Epithelial cell of proximal tubule (primary cell): ENCODE measurements at places on chromosomes 6 and 20.

DNA sequence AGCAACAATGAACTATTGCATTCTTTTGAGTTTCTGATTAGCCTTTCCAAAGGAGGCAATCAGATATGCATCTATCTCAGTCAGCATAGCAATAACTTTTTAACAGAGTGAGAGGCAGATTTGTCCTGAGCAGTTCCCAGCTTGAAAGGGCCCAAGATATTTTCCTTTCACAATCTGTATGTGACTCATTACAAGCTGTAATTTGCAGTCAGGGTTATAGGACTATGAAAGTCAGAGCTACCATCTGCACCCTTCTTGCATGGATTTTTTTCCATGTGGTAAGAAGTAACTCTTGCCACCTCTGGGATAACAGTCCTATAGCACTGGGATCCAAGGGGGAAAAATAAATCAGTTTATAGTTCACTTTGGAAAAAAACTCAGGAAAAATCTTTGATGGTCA lies 318.2 kb upstream of the RGS17 start:
- no peak for DNase-seq

DNA sequence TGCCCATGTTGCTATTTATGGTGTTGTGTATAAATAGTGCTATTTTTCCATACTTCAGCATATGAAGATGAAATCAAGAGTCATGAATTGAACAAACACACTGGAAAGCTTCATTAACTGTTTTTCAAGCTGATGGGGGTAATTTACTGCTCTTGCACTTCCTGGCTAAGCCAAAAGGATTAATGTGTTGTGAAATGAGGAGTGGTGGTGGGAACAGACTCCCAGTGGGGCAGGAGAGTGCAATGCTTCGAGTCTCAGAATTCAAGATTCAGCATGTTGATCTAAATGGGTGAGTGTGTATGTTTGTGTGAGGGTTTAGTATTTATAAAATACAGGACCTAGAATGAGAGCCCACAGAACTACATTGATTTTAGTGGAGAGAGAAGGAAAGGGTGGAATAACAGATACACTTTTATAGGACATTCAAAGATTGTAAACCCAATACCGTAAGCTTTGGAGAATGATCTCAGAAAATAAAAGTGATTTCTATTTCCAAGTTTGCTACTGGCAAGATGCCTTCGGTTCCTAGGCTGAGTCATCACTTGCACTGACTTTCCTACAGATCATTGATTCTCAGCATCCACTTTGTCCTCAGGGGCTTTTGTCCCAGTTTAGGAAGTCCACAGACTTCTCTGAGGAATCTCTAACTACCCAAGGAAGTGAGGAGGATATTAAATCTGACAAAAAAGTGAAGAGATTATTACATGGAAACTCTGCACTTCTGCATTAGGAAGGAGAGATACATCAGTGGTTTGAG lies 303.6 kb downstream of the TRDN start:
- DNase-seq: peak; percentile 2

- no peak for DNase-seq
Measured at GRCh38 chr6:109496036-109496772, 13.2 kb upstream of the ZBTB24 start.

- DNase-seq: no peak
Measured at GRCh38 chr6:5215799-5216198, 45.0 kb downstream of the LYRM4 start.

- no peak for DNase-seq
Measured at GRCh38 chr6:45710304-45710821, 305.3 kb downstream of the CLIC5 start.

GRCh38 chr6:2853769-2854395 lies 12.2 kb upstream of the SERPINB1 start:
- no peak for DNase-seq

DNA sequence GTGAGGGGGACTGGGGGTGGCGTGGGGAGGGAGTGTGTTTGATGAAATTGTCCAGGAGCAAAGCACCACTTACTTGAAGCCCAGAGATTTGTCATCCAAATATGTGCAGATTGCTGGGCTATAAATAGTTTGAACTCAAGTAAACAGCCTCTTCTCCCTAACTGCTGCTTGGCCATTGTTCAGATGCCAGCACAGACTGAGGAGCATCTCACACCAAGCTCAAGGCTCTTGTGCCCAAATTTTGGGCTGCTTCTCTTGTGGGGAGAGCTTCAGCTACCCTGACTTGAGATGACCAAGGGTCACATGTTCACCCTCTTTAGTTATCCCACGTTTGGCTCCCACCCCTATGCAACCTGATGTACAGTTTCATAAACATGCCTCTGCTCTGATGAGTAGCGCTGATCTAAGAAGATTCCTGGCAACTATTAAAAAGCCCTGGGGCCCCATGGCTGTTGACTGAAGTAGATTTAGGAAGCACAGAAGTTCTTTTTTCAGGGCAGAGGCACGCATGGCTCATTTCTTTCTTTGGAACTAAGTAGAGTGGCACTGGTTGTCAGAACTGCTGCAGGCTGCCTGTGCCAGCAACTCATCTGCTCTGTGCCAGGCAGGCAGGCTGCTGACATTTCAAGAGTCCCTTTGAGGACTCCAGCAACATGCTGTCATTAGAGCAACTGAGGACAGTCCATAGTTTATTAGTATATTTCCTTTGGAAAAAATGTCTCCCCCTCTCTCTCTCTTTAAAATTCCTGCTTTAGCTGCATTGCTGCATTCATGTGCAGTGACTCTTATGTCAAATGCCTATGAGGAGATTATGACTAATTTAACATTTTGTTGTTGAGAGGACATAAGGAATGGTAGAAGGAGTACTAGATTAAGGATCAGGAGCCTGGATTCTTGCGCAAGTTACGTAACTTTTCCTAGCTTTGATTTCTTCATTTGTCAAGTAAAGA lies 9.6 kb upstream of the PKIG start:
- peak; percentile 69 for DNase-seq

DNA sequence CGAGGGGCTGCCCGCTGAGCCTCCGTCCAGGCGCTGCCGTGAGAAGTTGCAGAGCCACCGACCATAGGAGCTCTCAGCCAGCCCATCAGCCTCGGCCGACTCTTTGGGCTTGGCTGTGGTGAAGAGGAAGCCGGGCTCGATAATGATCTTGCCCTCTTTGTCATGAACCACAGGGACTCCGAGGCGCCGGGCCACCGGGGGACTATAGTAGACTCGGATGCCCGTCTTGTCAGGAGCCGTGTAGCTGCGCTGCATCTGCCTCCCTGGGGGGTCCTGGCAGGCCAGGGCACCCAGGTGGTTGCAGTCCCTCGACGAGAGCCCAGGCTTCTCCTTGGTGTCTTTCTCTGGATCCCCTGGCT lies 20.5 kb upstream of the DSN1 start:
- DNase-seq: no peak

GRCh38 chr6:118569498-118569897 lies 21.4 kb downstream of the PLN start:
- no peak for DNase-seq

- DNase-seq: no peak
Measured at GRCh38 chr20:23684261-23684660, 4.6 kb downstream of the CST4 start.

GRCh38 chr20:20731000-20731944 lies 18.8 kb upstream of the RALGAPA2 start:
- DNase-seq: no peak

DNA sequence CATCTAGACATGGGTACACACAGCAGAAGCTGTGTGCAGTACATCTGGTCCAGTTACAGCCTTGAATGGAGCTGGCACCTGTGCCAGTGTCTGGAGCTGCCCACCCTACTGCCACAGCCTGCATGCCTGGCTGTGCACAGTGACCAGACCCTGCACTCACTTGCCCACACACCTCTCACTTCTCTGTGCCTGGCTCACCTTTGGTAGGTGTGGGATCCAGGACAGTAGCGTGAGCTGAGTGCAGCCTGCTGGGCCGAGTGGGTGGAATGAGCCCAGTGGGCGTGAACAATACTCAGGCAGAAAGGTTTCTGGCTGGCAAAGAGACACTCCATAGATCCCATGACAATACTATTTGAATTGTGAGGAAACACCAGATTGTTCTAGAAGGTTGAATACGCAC lies 839.5 kb upstream of the FLRT3 start:
- no peak for DNase-seq

- DNase-seq: no peak
Measured at GRCh38 chr6:88072462-88072861, 24.8 kb downstream of the SPACA1 start.

DNA sequence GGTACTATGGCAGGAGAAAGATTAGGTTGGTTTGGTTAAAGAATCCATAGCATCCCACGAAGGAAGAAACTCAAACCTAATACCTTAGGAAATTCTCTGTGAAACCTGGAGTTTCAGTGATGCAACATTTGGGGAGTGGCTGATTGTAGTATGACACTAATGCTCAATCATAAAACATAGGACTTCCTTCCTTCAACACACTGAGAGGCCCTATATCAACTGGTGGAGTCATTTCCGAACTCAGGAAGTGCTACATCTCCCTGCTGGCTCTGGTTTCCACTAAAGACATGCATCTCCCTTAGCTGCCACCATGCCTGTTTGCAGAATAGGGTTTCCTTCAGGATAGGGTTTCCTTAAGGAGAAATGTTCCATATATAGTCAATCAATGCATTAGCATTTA lies 5.2 kb upstream of the MANEA start:
- no peak for DNase-seq

- peak; percentile 47 for DNase-seq
Measured at GRCh38 chr6:124963416-124963785, 1.2 kb downstream of the RNF217 start.

DNA sequence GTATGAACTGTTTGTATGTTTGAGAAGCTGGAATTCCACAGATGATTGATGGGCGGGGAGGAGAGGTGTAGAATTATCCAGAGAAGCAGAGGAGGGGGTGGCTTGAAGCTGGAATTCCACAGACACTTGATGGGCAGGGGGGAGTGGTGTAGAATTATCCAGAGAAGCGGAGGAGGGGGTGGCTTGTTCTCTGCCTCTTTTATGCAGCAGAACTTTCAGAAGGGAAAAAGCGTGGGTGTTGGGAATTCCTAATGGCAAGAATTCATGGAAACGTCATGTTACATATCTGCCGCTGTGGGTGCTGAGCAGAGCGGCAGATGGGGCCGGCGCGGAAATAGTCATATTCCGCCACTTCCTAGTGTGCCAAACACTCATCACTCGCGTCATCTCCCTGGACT lies 167.9 kb upstream of the KCNG1 start:
- DNase-seq: no peak

GRCh38 chr6:40336940-40337760 lies 250.0 kb downstream of the LRFN2 start:
- no peak for DNase-seq

- peak; percentile 38 for DNase-seq
Measured at GRCh38 chr6:119350202-119350951, 816 bp upstream of the MAN1A1 start.

- DNase-seq: no peak
Measured at GRCh38 chr6:91428296-91428695, 841.4 kb upstream of the MAP3K7 start.

DNA sequence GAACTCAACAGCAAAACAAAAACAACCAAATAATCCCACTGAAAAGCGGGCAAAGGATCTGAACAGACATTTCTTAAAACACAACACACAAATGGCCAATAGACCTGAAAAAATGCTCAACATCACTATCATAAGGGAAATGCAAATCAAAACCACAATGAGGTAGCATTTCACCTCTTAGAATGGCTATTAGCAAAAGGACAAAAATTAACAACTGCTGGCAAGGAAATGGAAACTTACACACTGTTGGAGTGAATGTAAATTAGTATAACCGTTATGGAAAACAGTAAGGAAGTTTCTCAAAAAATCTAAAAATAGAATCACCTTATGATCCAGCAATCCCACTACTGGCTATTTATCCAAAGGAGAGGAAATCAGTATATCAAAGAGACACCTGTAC lies 20.9 kb downstream of the FAM8A1 start:
- DNase-seq: no peak

GRCh38 chr6:165404296-165404695 lies 94.9 kb upstream of the C6orf118 start:
- no peak for DNase-seq
